Inflammatory macrophage treated with lipopolysaccharide for 4 hours (primary cell): ENCODE measurements at places on chromosomes 5 and 9.
A peak's percentile ranks its signal among the peaks of the same experiment; 100 is the strongest.

DNA sequence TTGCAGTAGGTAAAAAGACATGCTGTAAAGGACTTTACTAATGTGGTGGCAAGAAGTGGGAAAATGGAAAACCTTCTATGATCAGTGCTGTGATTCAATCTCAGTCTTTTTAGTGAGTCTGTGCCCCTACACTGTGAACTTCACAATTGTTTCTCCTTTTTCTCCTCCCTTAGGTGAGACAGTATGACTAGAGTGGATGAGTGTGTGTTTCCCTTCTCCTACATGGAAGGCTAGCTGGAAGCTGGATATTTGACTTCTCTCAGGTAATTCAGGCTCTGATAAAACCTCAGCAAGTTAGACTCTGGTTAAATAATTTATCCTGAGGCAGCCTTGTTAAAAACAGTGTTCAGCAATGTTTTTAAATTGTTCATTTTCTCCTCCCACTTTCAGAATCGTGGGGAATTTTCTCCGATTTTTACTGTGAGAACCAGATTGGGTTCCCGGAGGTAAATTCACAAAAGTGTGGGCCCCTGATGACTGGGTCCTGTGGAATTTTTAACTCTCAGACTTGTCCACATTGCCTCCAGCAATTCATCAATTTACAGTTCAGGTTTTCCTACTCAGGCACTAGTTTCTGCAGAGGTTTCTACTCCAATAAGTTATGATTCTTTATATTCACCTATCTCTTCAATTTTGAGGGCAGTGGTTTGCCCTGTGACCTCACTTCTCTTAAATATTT, 149.1 kb upstream of the PIK3R1 start:
- no peak for DNase-seq

DNA sequence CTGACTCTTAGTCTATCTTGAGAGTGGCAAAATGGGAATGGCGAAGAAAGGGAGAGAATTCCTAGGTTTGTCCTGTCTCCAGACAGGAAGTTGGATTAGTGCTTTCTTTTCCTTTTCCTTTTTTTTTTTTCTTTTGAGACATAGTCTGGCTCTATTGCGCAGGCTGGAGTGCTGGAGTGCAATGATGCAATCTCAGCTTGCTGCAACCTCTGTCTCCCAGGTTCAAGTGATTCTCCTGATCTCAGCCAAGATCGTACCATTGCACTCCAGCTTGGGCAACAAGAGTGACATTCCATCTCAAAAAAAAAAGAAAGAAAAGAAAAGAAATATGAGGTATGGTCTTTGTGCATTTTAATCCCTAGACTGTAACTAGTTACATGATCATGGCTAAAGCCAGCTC, 12.6 kb upstream of the KIF27 start:
- peak; percentile 54 for DNase-seq

- DNase-seq = no peak
Measured at GRCh38 chr5:1321576-1321975, 23.3 kb downstream of the CLPTM1L start.

DNA sequence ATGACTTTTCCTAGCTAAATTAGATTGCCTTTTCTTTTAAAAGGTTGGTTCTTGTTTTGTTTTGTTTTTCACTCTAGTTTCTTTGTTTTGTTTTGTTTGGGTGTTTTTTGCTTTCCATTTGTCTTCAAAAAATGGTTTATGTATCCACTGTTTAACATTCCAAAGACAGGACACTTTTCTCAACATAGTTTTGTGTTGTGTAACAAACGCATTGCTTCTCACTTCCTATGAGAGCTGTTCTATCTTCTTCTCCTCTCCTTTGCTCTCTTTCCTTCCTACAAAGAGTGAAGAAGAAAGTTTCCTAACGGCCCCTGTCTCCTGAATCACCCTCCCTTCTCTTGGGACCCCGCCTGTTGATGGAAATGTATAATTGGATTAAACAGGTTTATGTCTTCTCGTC, 539.7 kb downstream of the ACTL7B start:
- no peak for DNase-seq

DNA sequence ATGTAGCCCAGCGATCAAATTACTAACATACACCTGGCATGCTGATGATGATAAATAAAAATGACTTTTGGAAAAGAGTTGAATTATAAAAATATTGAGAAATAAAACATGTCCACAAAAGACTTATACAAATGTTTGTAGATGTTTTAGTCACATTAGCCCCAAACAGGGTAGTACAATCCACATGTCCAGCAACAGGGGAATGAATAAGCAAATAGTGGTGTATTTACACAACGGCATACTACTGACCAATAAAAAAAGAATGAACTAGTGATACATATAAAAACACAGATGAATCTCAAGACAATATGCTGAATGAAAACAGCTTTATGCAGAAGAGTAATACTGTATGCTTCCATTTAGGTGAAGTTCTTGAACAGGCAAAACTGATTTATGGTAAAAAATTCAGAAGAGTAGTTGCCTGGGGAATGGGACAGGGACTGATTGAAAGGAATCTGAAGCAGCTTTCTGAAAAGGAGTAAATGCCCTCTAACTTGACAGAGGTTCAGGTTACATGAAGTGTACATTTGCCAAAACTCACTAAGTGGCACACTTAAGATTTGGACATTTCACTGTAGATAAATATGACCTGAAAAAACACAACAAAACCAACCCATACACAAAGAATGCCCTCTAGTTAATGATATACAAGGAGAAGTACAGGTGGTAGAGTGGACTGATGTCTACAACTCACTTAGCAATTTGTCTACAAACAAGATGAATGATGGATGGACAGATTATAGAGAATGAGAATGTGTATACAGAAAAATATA, 35.4 kb downstream of the ACTL7A start:
- DNase-seq = no peak

GRCh38 chr9:77440057-77440456, 208.1 kb downstream of the GNA14 start:
- no peak for DNase-seq

DNA sequence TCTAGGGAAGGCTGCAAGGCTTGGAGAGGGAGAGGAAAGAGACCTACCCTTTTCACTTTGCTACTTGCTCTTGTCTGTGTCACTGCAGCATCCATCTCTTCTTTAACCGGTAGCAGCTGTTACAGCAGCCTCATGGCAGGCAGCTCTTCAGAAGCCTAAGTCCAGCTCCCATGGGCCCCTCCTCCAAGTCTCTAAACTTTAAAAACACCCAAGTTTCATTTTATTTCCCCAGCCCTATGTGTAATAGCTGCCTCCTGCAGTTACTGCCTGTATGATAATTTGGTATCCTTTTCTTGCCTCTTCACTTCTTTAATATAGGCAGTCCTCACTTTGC, 313.1 kb upstream of the PIK3R1 start:
- no peak for DNase-seq

DNA sequence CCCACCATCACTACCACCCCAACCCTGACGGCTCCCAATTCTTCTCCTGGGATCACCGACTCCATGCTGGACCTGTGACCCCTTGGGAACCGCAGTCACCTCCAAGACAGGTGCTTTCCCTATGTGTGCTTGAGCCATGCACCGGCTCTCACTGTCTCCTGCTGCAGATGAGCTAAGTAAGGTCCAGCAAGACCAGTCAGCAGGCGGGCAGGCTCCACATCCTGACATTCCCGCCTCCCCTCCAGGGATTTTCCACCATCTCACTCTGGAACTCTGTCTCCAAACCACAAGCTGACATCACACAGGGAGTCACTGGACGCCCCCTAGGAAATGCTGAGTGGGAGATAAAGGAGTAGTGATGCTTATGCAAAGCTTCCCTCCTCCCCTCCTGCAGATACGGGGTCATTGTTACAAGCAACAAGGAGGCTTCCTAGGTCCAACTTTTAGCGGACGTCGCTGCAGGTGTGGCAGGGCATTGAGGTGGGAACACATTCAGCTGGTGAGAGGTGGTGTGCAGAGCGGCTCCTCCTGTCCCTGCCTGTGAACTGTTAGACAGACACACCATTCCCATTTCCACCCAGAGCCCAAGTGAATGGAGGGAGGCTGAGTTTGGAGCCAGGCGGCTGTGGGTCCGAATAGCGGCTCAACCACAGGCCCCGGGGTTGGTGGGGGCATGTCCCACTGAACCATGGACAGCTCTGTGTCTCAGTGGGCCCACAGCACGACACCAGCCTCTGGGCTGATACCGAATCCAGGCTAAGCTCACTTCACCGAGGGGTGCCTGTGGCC, 129.2 kb upstream of the PHYKPL start:
- no peak for DNase-seq

GRCh38 chr5:124859027-124859426, 112.6 kb upstream of the ZNF608 start:
- DNase-seq = peak; percentile 95

- DNase-seq = no peak
Measured at GRCh38 chr5:67350618-67351201, 154.1 kb upstream of the CD180 start.

DNA sequence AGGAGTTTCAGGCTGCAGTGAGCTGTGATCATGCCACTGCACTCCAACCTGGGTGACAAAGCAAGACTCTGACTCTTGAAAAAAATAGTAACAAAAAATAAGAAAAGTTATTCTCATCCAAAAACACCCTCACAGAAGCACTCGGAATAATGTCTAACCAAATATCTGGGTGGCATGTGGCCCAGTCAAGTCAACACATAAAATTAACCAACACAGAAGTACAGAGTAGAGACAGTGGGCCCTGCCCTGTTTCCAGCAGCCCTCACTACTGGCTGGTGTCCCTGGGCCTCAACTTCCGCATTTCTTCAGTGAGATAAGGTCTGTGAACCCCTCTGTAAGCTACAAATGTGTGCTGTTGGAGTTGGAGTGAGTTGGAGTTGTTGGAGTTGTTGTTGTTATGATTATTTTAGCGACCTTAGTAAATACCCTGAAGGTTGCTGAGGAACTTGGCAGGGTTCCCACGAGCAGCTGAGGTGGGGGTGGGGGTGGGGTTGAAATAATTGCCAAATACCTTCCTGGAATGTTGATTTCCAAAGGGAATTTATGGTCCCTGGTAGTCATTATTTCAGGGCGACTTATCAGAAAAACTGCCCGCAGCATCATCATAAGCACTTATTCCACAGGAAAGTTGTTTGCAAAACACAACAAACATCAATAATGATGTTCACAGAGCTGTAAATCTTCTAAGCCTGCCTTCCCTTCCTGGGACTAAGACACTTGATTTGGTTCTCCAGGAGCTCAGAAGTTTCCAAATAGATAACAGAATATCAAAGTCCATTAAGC, 30.2 kb downstream of the C5orf15 start:
- DNase-seq = no peak
